ENCODE measurements at places on chromosomes 7 and 10. TPM values are rescaled to one million over a fixed set of nuclear protein-coding genes. Genes with fewer than 3 reads are reported as not detected.

DNA sequence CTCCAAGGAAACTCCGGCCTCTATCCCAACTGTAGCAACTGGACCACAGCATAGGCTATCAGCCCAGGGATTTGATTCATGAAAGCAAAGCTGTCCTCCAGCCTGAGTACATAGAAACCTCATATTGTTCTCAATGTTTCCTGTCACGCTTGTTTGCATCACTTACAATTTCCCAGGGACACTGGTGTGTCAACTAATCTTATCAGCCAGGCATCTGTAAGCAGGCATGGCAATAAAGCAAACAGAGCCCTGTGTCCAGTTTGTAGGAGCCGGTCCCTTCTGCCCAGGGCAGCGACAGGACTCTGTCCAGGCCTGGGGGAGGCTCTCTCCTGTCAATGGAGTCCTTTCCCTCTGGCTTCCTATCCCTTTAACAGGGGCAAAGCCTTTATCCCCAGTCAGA is 23.0 kb upstream of the CDHR3 start:
- no peak for DNase-seq

DNA sequence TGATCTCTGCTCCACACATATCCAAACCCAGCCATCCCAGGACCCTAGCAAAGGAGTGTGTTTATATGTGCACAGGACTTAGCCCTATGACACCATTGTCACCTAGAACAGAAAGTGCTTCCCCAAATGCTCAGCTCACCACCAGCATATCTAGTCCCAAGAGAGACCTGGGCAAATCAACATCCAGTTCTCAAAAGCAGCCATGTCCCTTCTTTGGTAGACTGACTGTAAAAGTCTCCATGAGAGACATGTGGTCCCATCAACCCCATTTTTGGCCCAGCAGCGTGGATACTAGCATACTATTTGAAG is 20.9 kb upstream of the ARHGAP22 start:
- DNase-seq = no peak

GRCh38 chr10:71435571-71436267 is 39.0 kb downstream of the CDH23 start:
- DNase-seq = peak; percentile 38

The IGFBP1 gene
- total RNA-seq = 1.3 TPM

DNA sequence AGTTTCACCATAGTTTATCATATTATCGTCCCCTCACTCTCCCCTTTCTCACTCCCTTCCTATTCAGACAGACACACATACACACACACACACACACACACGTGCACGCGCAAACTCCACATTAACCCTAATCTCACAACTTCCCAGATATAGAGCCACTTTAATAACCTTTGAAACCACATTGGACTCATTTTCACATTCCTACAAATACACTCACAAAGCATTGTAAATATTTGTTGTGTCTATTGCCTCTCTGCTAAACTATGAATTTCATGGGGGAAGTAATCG is 433.6 kb downstream of the GRM8 start:
- DNase-seq = no peak

The BAMBI gene
- total RNA-seq = 0.76 TPM

DNA sequence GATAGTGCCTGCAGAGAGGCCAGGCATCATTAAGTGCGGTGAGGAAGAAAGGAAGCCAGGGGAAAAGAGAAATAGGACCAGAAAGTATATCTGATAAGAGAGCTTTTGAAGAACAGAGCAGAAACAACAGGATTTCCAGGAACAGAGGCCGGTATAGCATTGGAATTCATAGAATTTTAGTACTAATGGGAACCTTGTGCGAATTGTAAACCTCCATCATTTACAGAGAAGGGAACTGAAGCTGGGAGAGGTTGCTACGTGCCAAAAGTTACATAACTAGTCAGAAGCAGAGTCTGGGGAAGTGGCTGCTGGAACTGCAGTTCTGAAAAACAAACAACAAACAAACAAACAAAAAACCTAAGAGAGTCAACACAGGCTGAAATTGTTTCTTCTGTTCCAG is 5.4 kb upstream of the ZMYND11 start:
- DNase-seq = peak; percentile 18

DNA sequence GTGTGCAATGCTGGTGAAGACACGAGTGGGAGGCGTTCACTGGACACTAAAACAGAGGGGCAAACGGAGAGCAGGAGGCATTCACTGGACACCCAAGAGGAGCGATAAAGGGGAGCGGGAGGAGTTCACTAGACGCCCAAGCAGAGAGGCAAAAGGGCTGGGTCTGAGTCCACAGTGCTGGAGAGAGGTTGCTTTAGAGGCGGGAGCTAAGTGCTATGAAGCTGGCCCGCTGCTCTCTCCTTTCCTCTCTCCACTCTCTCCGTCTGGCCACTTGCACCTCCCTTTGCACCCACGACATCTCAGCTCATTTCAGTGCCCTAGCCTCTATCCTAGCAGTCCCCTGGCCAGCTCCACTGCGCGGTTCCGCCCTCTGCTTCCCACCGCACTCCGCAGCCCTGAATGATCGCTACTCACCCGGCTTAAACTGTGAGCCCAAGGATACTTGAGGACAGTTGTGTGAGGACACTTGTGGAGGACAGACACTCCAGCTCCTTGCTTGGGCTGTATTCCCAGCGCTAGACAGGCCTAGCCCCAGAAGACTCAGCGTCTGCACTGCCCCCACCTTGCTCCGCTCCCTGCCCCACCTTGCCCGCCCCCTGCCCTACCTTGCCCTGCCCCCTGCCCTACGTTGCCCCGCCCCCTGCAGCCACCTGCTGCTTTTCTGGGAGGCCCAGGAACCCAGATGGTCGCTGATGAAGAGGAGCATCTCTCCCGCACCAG is 78.8 kb upstream of the CPXM2 start:
- DNase-seq = peak; percentile 20

DNA sequence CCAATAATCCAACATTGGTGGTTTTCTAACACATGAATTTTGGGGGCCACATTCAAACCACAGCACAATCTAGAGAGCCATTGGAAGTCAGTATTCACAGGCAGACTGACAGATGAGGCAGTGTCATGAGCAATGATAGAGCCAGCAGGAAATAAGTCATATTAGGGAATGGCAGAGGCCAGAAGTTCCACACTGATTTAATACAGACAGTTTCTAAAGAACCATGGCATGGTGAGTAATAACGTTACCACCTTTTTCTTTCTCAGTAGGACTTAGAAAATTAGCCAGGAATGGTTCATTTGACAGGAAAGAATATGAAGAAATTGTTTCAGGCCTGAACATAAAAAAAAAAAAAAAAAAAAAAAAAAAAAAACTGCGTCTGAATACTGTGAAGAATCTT is 210.3 kb downstream of the GPAM start:
- DNase-seq = peak; percentile 51

The ABCB1 gene
- total RNA-seq = not detected

Data from GM23248 (cell line).